Stimulated activated CD8-positive, alpha-beta memory T cell treated with anti-CD3 and anti-CD28 coated beads, Interleukin-7, amount 100 ng/mL, for 1 hour (primary cell): ENCODE measurements at places on chromosomes 3 and 15.

DNA sequence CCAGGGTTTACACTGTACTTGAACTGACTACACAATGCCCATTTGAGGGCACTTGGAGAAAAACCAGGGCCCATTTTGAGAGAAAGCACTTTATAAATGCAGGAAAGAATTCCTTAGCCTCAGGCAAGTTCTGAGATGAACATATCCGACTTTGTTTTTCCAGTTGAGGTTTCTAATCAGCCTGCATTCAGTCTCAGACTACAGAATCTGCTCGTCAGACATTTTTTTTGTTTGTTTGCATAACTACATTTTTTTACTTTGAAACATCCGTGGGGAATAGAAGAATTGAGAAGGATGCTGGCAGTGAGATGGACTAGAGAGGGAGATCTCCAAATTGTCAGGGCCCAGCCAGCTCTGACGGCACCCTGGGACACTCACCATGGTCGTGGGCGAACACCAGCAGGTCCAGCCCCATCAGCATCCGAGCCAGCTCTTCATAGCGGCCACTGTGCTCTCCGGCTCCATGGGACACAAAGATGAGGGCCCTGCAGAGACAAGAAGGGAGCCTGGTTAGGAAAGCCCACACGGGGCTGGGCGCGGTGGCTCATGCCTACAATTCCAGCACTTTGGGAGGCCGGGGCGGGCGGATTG lies 40.8 kb downstream of the MGLL start:
- DNase-seq: no peak

DNA sequence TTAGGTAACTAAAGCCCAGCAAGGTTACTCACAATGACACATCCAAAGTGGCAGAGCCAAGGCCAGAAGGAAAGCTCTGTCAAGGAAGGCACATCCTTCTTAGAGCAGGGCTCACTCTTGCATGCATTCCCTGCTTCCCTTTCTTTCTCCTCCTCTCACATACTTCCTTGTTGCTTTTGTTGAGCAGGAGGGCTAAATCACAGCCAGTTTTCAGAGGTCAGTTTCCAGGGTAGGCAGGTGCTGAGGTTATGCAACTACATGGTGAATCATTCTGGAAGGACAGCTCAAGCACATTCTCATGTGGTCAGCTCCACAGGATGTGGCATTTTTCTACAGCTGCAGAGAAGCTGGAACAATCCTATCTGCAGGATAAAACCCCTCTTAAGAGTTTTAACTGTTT lies 275.6 kb downstream of the ZNF621 start:
- no peak for DNase-seq

- no peak for DNase-seq
Observed at GRCh38 chr3:121996441-121996840, 25.6 kb downstream of the ILDR1 start.

- DNase-seq: no peak
Observed at GRCh38 chr3:56125358-56126005, 342.8 kb downstream of the ERC2 start.

- no peak for DNase-seq
Observed at GRCh38 chr3:197487911-197488391, 67.8 kb downstream of the BDH1 start.

DNA sequence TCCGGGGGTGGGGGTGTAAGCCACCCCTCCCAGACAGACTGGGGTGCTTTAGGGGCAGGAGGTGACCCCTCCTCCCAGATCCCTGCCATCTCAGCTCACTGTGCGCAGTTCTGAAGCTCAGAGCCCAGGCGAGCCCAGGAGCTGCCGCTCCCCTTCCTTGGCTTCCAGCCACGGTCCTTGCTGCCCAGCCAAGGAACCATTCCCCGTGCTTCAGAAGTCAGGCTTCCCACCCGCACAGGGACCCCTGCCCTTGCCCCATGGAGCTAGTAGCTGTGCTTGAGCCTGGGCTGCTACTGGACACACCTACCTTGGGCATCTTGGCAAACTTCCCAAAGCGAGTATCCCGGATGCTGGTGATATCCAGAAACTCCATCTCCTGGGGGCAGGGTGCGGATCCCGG lies 4.8 kb downstream of the PLCB2 start:
- DNase-seq: no peak

GRCh38 chr15:101089579-101090427 lies 162.0 kb downstream of the CHSY1 start:
- no peak for DNase-seq

DNA sequence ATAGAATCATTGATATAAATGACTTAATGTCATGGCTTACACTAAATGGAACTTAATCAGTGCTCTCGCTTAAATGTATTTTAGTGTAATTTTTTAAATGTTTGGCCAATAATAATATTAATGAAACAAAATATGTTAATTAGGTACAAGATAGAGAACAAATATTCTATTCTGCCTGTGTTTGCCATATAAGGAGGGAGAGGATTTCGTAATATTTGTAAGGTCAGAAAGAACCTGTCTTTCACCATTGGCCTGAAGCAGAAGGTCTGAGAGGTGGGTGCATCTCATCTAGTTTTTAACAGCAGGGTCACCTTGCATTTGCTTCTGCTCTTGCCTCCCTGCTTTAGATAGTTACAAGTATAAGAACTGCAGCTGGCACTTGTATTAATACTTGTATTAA lies 2.5 kb downstream of the GPR87 start:
- no peak for DNase-seq

DNA sequence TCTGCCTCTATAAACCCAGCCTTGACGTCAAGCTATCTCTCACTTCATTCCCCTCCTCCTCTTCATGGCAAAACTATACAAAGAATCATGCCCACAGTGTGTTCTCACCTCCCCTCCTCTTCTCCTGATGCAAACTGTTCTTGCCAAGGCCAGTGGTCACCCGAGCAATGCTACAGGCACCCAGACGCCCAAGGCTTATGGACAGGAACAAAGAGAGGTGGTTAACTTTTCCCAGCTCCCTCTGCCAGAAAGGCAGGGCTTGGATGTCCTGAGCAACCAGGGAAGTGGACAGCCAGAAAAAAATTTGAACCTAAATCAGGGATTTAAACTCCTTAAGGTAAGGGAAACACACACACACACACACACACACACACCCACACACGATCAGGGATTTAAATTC lies 5.1 kb downstream of the SLC41A3 start:
- no peak for DNase-seq

GRCh38 chr15:66144978-66145725 lies 108.4 kb downstream of the MEGF11 start:
- no peak for DNase-seq

DNA sequence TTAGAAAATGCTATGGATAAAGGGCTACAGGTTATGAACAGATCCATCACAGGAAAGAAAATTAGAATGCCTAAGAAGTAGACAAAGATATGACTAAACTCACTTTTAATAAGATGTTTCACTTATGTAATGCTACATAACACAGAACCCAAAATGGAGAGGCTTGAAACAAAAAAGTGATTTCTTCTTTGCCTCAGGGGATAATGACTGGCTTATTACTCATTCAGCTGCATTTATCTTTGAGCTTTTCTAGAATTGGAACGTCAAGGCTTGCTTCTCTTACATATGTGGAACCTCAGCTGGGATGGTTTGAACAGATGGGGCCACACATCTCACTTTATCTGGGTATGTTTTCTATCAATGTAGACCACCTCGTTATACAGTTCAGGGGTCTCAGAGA lies 120.6 kb upstream of the EPHA3 start:
- no peak for DNase-seq

GRCh38 chr3:69306239-69307185 lies 79.4 kb downstream of the FRMD4B start:
- DNase-seq: peak; percentile 39

DNA sequence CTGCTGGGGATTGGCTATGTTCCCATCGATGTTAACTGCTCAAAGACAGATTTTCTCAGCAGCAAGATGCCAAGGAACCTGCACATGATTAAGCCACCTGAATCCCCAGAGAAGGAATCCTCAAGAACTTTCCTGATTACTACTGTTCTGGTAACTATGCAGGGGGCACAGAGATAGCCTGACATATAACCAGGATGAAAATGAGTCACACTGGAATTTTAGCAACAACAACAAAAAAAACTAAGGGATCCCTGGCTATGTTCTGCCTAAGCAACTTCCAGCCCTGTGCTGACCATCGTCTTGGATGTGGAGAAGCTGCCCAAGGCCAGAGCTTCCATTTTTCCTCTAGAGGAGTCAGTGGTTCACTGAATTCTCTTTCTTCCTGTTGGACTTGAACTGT lies 13.8 kb downstream of the RIOX2 start:
- DNase-seq: no peak

DNA sequence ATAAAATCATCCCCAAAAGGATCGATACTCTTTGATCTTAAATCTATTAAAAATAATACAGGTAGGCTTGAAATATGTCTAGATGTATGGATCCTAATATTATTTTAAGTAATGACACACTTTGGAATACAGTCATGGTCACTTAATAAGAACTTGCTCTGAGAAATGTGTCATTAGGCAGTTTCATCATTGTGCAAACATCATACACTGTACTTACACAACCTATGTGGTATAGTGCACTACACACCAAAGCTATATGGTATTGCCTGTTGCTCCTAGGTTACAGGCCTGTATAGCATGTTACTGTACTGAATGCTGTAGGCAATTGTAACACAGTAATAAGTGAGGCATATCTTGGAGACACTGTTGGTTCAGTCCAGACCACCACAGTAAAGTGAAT lies 307.1 kb downstream of the RAP2B start:
- no peak for DNase-seq

DNA sequence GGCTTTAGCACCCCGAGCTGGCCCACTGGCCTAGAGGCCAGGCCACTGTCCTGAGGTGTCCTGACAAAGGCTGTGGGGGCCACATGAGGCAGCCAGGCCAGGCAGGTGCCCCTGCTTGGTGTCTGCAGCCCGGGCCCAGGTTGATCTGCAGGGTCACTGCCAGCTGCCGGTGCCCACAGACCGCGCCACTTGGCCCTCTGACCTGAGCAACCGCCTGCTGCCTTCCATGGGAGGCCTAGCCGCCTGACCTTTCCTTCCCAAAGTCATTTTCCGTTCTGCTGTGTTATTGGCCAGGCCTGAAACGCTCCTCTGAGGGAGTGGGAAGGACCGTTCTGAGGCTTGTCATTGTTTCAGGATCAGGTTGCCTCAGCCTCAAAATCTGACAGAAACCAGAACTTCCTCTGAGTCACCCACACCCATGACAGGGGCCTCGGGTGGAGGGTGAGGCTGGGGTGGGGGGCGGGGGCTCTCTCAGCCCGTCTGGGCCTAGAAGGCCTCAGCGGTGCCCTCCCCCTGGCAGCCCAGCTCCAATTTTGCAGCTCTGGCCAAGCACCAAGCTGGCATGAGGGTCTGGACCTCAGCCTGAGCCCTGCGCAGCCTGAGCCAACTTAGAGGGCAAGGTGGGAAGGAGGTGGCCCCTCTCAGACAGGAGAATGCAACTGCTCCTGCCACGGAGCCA lies 140.7 kb upstream of the MEF2A start:
- no peak for DNase-seq

- DNase-seq: no peak
Observed at GRCh38 chr15:65836665-65837064, 32.6 kb upstream of the RAB11A start.

DNA sequence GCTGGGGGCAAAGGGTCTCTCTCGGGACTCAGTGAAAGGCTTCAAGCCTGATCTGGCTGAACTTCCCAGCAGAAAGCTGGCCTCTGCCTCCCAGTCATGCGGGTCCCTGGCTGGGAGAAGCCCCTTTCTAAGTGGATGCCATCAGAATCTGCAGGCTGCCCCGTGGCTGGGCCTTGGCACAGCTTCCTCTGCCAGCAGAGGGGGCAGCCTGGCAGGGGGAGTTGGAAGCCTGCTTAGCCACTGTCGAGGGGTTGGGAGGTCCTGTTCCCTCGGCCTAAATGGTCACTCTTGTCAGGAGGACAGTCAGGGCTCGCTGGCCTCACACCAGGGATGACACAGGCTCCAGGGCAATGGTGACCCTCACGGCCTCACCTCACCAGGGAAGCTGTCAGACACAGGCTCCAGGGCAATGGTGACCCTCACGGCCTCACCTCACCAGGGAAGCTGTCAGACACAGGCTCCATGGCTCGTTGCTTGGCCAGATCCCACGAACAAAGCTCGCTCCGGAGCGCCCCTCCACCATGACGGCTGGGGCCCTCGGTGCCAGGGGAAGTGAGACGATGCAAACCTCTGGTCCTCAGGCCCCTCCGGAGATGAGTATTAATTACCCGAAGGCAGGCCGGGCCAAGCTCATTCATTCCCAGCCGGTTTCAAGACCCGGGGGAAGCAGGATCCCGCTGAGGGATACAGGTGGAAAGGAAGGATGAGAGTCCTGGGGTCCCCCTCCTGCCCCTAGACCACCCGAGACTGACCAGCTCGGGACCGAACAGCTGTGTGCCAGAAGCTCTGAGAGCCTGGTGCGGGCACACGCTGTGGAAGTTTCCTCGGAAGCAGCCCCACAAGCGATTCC lies 151.0 kb downstream of the CHSY1 start:
- no peak for DNase-seq

- no peak for DNase-seq
Observed at GRCh38 chr3:39102504-39103323, 4.7 kb downstream of the GORASP1 start.

DNA sequence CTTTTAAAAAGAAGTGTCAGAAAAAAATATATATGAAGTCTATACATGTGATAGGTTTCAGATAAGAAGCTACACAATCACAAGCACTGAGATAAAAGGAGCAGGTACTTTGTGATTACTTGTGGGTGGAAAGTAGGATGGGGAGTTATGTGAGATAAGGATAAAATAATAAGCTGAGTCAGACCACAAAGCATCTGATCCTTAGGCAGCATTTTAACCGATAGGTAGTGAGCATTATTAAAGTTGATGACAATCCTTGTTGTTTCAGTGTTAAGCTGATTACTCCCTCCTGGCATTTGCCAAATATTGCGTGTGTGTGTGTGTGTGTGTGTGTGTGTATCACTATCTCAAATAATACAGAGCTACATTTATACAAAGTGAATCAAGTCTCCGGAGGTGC lies 483.1 kb downstream of the NAALADL2 start:
- DNase-seq: no peak

DNA sequence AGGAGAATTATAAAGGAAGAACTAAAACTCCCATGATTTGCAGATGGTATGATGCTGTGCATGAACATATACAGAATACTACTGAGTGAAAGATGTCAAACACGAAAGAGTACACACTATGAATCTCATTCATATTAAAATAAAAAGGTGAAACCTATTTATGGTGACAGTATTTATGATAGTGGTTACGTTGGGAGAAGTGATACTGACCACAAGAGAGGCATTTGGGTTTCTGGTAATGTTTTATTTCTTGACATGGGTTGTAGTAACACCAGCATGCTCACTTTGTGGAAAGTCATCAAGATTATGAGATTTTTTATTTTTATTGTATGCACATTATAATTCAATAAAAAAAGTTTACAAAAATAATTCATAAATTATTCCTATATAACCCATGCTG lies 324.0 kb downstream of the GAP43 start:
- no peak for DNase-seq

DNA sequence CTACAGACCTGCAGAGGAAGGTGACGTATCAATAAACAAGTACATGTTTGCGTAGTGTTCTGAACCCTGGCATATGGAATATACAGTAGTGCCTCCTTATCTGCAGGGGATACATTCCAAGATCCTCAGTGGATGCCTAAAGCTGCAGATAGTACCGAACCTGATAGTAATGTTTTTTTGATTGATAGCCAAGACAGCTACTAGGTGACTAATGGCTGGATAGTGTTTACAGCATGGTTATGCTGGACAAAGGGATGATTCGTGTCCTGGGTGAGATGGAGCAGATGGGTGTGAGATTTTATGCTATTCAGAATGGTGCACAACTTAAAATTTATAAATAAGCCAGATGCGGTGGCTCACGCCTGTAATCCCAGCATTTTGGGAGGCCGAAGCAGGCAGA lies 55.8 kb upstream of the IGF2BP2 start:
- no peak for DNase-seq

GRCh38 chr3:192747145-192747544 lies 19.8 kb upstream of the FGF12 start:
- DNase-seq: no peak
